Stimulated activated CD4-positive, alpha-beta T cell treated with anti-CD3 and anti-CD28 coated beads, Interleukin-4, amount 100 ng/mL, for 48 hours (primary cell): ENCODE measurements at places on chromosomes 4 and X.

GRCh38 chrX:139532834-139533233 lies 2.3 kb downstream of the F9 start:
- no peak for DNase-seq

DNA sequence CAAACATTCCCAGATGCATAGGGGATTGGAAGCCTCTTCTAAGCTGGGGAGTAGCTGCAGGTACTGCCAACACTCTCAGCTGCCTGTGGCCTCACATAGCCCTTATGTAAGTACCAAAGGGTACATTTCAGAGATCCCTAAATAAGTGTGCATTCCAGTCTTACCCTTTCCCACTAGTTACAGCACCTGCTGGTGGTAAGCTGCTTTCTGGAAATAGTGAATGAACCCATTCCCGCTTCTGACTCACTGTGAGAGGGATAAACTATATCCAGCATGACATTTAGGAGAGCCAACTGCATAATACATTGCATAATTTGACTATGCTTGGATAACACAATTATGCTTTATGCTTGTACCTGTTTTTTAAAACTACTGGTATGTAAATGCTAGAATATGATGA lies 149.0 kb downstream of the FAM13A start:
- no peak for DNase-seq

- DNase-seq = no peak
Measured at GRCh38 chrX:23662853-23663252, 4.4 kb upstream of the PRDX4 start.

DNA sequence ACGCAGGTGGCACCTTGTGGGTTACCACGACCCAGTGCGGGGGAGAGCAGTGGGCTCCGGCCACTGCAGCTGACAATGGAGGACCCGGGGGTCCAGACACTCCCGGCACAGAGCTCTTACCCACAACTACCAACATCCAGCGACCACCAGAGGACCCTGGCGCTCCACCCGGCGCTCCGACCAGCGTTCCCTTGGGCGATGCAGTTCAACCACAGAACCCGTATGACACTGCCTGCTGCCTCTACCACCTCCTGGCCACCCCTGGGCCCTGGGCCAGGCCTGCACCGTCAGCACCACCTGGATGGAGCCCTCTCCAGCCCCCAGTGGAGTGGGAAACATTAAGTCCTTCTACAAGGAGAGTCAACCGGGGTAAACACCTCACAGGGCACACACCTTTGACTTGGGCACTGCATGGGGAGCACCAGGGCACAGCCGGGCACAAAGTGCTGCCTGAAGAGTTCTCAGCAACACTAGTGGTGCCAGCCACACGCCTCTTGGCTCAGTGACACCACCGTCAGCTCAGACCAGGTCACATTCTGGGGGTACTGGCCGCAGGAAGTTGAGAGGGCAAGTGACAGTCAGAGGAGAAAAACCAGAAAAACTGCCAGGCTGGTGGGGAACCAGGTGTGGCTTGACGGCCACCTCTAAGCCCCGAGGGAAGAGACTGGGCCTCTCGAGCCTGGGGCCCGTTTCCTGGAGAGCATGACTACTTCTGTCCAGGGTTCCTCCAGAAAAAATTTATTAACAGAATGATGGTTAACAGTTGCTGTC lies 2.6 kb downstream of the CTBP1 start:
- DNase-seq = no peak

GRCh38 chr4:2289955-2290333 lies 28.0 kb upstream of the MXD4 start:
- no peak for DNase-seq

DNA sequence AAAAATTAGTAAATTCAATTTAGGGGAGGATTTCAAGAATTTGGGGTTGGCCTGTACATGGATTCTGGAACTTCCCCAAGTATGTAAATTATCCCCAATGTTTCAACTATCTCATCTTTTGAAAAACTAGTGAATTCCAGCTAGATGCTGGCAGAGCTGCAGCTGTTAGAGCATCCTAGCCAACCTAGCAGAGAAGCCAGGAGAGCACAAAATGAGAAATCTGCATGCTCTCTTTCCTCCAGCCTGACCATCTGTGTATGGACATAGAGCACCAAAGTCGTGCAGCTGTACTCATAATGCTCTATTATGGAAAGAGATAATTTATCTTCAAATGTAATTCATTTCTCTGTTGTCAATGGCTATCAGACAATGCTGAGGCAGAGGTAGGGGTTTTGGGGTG lies 1217.7 kb downstream of the PCDH19 start:
- DNase-seq = no peak

DNA sequence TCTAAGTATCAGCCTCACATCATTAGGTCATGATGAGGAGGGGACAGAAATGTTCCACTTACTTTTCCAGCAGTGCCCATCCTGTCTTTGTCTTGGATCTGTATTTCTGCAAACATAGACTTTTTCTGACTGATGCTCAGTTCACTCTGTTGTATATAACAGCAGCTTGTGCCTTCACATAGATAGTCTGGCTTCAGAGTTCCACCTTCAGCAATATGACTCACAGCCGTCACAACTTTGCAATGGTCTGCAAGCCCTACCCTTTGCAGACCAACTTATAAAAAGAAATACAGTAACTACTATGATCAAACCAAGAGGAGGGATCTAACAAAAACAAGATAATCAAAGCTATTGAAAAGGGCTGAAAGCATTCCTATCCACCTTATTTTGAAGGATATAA lies at the start of gene ADH7:
Gene ADH7 (minus strand): TSS at position 189 of the 400 bp plus-strand sequence. CDS start 109 bp downstream, at position 80.
- no peak for DNase-seq

DNA sequence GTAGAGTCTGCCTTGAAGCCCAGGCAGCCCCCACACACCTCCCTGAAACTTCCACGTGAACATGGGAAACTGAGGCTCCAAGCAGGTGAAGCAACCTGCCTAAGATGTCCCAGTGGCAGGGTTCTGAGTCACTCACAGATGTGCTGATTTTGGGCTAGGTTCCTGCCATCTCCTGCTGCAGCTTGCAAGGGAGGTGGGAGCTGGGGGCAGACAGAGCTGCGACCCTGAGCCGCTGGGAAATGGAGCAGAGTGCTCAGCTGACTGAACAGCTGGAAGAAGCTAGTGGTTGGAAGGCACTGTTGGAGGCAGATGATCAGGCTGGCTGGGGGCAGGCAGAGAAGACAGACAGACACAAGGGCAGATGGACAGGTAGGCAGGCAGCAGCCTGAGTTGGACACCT lies 3.6 kb upstream of the FATE1 start:
- no peak for DNase-seq

GRCh38 chrX:107729558-107730297 lies 45.9 kb downstream of the TSC22D3 start:
- no peak for DNase-seq

- no peak for DNase-seq
Measured at GRCh38 chr4:118711052-118711451, 25.9 kb downstream of the METTL14 start.

- DNase-seq = no peak
Measured at GRCh38 chr4:178192611-178193010, 750.4 kb upstream of the AGA start.

DNA sequence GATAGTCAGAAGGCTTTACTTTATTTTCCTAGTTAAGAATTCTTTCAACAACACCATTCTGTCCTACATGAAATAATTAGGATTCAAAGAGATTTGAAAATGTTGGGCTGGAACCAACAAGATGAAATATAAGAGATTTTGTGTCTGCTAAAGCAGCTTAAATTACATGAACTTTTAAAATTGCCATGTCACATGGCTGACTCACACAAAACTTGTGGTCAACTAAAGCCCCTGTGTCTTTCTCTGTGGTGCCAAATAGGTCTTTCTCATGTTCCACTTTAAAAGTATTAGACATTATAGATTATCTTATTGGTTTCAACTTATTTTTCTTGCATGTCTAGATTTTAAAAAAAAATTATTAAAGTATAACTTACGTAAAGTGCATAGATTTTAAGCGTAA lies 60.8 kb upstream of the FHL1 start:
- no peak for DNase-seq
